ENCODE measurements at places on chromosomes 13 and 19.

DNA sequence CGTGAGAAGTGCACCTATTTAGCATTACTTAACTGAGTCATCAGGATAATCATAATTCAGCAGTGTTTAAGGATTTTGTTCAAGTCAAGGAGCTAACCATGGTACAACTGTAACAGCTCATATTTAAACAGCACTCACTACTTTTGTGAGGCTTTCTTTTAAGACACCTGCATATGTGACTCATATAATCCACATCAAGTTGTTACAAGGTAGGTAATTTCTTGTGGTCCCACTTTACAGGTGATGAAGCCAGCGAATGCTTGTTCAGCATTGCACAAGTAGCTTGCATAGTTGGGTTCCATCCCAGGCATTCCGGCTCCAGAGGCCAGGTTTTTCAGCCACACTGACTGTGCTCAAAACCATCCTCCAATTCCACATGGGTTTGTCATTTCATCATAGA is 569.2 kb downstream of the MYO16 start:
- no peak for DNase-seq

DNA sequence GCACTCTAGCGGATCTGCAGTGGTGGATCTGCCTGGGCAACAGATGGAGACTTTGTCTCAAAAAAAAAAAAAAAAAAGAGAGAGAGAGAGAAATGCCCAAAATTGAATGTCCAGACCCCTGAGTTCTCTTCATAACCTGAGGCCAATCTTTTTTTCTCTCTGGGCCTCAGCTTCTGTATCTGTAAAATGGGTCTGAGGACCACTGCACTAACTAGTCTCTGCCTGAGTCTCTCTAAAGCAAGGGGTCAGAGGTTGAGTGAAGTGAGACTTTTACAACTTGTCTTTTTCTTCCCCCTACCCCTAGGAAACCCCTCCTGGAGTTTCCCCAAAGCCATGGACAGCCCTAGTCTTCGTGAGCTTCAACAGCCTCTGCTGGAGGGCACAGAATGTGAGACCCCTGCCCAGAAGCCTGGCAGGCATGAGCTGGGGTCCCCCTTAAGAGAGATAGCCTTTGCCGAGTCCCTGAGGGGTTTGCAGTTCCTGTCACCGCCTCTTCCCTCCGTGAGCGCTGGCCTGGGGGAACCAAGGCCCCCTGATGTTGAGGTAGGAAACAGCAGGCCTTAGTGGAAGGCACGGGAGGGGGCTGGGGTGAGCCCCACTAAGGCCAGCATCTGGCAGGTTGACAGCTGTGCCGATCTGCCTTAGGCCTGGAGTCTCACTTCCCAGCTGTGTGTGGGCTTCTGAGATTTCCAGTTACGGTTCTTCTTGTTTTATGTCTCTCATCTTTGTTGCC is 1.8 kb downstream of the TMEM91 start:
- peak; percentile 49 for DNase-seq

DNA sequence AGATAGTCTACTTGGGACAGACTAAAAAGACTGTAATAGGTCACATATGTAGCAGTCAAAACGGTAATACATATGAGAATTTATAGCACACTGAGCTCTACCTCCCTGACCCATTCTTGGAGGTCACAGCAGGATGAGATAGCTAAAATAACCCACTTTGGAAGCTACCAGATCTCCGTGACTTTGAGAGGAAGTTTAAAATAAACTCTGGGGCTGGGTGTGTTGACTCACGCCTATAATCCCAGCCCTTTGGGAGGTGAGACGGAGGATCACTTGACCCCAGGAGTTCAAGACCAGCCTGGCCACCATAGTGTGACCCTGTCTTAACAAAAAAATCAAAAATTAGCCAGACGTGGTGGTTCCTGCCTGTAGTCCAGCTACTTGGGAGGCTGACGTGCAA is 45.3 kb downstream of the DHRS12 start:
- DNase-seq = no peak

GRCh38 chr19:30806311-30806710 is 434.1 kb downstream of the ZNF536 start:
- no peak for DNase-seq

GRCh38 chr13:51342706-51343105 is 3.2 kb downstream of the SERPINE3 start:
- no peak for DNase-seq
